ENCODE measurements at places on chromosomes 13 and 19. TPM values are rescaled to one million over a fixed set of nuclear protein-coding genes. Genes with fewer than 3 reads are reported as not detected.

DNA sequence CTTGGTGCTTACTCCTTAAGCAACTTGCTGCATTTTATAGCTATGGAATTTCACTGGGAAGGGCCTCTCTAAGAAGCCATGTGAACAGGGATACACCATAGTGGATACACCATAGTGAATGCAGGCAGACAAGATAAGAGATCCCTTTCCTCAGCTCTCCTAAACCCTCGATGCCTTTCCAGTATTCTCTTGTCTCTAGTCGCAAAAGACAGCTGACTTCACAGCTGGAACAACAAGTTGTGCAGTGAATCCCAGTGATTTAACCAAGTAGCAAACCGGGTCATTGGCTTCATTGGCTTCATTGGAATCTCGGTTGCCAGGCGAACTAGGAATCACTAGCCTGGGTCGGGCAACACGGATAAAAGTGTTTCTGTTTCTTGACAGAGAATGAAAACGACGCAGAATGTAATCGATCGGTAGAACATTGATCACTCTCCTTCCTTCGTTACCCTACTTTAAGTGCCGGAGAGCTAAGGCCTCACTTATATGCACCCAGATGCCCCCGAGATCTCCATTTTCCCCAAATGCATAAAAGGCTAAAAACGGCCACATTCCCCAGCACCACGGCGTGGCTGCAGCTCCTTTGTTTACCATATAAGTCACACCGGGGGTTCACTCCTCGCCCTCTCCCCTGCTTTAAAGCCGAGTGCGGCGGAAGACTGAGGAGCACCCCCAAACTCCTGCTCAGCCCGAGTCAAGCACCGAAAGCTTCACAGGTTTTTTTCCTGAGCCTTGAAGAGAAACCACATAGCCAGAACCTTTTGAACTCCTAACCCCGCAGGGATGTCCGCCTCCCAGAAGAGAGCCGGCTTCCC is 674 bp downstream of the TRPC4 start:
- DNase-seq = no peak

ARHGEF7 gene
- 78.9 TPM for total RNA-seq

DPF1 gene
- 0.14 TPM for total RNA-seq

KIR3DL1 gene
- not detected for total RNA-seq

GRCh38 chr19:9877780-9878510 is 42.8 kb downstream of the PIN1 start:
- DNase-seq = no peak

DNA sequence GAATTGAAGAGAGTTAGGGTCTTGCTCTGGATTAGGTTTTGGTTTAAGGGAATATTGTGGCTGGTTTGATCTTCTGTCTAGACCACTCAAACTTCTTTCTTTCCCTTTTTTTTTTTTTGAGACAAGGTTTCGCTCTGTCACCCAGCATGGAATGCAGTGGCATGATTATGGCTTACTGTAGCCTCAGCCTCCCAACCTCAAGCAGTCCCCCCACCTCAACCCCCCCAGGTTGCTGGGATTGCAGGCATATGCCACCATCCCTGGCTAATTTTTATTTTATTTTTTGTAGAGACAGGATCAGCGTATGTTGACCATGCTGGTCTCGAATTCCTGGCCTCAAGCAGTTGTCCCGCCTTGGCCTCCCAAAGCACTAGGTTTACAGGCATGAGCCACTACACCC is 21.2 kb downstream of the ARHGAP35 start:
- no peak for DNase-seq

SYNE4 gene
- total RNA-seq = 3.8 TPM

- DNase-seq = peak; percentile 47
Observed at GRCh38 chr13:110874508-110874960, 40.3 kb downstream of the ANKRD10 start.

DNA sequence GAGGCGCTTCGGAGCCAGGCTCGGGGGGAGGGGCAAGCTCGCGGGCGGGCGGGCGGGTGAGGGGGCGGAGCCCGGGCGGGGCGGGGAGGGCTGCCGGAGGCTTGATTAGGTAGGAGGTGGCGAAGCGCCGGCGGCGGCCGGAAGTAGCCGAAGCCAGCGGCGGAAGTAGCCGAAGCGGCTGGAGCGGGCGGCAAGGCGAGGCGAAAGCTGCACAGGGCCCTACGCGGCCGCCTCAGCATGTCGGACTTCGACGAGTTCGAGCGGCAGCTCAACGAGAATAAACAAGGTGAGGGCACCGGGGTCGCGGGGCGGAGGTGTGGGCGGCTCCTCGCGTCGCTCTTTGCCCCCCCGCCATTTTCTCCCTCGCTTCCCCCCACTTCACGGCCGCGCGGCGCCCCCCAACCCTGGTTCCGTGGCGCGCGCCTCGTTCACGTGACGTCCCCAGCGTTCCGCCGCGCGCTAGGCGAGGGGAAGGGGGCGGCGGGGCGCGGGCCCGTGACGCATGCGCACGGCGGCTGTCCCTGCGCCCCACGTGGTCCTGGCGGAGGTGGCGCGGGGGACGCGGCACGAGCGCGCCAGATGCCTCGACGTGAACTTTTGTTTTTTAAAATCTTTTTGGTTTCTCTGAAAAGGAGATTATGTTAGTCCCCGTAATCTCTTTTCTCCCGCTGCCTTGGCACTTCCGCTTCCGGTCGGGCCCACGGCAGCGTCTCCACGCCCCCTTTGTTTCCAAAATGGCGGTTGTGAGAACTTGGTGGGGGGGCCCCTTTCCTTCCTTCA is at the start of gene U2AF2:
Gene U2AF2 (plus strand): TSS at position 168 of the 780 bp plus-strand sequence. CDS start 70 bp downstream, at position 238.
- DNase-seq = peak; percentile 95

- no peak for DNase-seq
Observed at GRCh38 chr19:23542562-23542961, 144.4 kb downstream of the ZNF675 start.

Measured in activated naive CD8-positive, alpha-beta T cell treated with anti-CD3 and anti-CD28 coated beads, Interleukin-2, amount 10 ng/mL, durations not matched to agents 7 days and 5 days (primary cell).